Fibroblast of gingiva (primary cell): ENCODE measurements at places on chromosomes 2 and 18.

GRCh38 chr2:241813644-241814392, 4.8 kb downstream of the NEU4 start:
- DNase-seq, result no peak

GRCh38 chr2:198098918-198099317, 294.5 kb downstream of the PLCL1 start:
- DNase-seq, result peak; percentile 1

- no peak for DNase-seq
Measured at GRCh38 chr2:39256040-39256439, 12.3 kb upstream of the CDKL4 start.

DNA sequence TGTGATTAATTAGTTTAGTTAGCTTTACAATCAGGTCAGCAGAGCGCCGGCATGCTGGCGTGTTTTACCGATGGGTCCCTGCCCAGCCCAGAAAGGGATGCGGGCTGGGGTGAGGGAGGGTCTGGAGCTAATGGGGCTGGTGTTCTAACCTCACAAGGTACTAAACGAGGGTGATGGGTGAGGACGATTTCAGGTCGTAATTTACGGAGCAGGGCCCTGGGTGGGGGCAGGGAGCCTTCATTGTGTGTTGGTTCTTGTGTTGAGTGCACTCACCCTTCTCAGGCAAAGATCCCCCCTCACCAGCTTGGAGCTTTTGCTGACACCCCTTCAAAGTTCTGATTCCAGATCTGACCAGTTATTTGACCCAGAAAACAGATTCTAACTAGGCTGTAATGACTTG, 39.5 kb downstream of the PTGR3 start:
- no peak for DNase-seq

DNA sequence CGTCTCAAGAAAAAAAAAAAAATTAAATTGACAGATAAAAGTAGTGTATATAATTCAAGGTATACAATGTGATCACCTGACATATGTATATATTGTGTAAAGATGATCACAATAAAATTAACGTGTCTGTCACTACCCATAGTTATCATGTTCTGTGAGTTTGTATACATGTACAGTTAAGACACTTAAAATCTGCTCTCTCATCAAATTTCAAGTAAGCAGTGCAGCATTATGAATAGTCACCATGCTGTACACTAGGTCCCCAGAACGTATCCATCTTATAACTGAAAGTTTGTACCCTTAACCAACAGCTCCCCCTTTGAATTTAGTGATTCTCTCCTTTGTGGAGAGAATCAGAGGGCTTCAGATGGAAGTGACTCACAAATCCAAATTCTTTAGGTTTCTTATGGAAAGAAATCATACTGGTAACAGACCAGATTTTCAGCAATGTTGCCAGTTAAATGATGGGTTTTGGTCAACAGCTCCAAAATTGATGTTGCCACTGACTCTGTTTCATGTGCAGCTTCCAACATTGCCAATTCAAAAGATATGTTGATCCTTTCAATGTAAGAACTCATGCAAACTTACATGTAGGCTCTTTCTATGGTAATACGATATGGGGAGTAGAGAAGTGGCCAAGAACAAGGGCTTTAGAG, 281.5 kb downstream of the AFF3 start:
- DNase-seq, result no peak

DNA sequence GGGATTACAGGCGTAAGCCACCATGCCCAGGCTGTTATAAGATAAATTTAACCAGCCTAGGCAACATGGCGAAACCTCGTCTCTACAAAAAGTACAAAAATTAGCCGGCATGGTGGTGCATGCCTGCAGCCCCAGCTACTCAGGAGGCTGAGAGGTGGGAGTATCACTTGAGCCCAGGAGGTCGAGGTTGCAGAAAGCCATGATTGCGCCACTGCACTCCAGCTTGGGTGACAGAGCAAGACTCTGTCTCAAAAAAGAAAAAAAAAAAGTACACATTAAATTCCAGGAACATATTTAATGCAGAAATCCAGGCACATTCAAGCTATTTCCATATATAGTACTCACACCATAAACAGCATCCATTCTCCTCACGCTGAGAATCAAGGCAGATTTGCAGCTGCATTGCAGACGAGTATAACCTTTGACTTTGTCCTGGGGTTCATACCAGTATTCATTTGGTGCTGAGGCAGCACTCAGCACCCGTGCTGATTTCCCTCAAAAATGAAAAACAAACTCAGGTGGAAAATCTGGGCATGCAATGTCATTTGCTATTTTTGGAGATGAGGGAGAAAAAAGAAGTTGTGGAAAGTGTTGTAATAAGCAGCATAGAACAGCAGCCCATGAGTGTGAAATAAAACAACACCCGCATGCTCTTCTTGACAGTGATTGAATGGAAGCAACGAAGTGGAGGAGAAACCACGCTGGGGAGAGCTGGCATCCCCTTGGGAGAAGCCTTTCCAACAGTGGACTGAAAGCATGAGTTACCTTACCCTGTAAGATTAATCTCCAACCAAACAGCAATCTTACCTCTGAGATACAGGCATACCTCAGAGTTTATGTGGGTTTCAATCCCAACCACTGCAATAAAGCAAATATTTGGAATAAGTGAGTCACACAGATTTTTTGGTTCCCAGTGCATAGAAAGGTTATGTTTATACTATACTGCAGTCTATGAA, 46.8 kb upstream of the ANXA4 start:
- DNase-seq, result peak; percentile 57

DNA sequence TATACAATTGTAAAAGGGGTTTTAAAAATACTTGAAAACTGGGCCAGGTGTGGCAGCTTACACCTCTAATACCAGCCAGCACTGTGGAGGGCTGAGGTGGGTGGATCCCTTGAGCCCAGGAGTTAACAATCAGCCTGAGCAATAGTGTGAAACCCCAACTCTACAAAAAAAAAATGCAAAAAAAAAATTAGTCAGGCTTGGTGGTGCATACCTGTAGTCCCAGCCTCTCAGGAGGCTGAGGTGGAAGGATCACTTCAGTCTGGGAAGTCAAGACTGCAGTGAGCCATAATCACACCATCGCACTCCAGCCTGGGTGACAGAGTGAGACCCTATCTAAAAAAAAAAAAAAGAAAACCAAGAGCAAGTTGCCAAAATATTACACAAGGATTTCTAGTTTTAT, 182.7 kb downstream of the UBE2E3 start:
- DNase-seq, result no peak

GRCh38 chr2:127108090-127108523, 1.2 kb upstream of the BIN1 start:
- no peak for DNase-seq

- no peak for DNase-seq
Measured at GRCh38 chr2:74304332-74305148, 38.7 kb downstream of the SLC4A5 start.

DNA sequence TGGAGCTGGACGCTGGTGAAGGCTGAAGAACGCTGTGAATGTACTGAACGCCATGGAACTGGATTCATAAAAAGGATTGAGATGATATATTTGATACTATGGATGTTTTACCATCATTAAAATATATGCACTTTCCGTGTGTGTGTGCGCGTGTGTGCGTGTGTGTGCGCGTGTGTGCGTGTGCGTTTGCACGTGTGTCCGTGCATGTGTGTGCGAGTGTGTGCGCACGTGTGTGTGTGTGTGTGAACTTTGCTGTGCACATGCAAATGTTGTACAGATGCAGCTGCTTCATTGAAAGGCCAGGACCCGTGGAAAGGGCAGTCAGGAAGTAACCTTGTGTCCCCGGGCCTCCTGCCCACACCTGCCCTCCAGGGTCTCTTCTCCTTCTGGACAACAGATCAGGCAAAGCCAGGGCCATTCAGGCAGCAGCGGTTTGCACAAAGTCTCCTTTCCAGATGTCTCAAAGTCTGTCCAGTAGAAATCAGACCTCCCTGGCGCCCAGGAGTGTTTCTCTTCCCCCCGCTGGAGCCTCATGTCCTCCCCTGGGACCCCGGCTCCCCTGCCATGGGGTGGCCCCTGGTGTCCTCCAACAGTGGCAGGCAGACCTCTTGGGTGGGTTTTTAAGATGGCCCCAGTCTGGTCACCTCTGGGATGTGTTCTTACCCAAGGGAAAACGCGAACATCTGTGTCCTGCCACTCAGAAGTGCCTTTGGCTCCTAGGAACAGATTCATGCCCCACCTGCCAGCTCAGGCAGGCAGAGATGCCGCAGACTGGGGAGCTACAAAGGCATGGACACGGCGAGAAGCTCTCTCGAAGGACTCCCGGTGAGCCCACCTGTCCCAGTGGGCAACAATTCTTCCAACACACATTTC, 86.1 kb upstream of the GPC1 start:
- DNase-seq, result no peak

GRCh38 chr2:192741889-192742288, 547.2 kb upstream of the TMEFF2 start:
- DNase-seq, result no peak

DNA sequence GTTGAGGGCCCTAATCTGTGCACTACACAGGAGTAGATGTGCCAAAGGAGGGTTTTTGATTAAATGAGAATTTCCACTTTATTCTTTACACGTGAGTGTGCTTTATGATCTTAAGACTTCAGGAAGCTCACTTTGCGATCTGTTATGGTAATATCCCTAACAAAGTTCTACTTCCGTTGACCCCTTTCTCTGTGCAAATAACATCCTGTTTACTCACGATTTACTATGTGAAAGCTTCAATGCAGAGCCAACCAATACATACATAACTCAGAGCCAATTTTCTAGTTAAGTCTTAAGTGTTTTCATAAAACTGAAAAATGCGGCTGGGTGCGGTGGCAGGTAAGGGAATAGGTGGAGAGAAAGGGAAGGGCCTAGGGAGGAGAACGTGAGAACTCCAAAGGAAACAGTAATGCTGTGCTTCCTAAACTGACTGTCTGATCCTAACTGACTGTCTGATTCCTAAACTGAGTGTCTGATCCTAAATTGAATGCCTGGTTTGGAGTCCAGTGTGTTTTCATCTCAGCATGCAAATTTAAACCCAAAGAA, 87.6 kb downstream of the PLCL1 start:
- no peak for DNase-seq

DNA sequence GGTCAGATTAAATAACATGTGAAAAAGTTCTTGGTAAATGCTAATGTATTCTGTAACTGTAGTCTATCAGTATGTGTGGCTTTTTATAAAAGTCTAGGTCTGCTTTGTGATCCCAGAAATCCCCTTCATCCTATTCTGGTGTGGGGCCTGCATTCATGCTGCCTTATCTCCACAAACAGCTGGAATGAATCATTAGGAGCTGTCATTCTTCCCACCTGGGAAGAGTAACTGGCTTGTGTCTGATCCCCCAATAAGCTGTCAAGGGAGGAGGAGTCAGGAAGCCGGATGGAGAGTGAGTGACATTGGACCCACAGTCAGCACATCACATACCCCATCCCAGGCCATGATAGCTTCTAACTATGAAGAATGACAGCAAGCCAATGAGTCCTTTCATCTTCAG, 81.1 kb upstream of the EPHA4 start:
- DNase-seq, result no peak
